ENCODE measurements at places on chromosomes 3 and 15.
A peak's percentile ranks its signal among the peaks of the same experiment; 100 is the strongest.

GRCh38 chr3:110193074-110193473, 855.7 kb upstream of the DPPA4 start:
- DNase-seq = no peak

DNA sequence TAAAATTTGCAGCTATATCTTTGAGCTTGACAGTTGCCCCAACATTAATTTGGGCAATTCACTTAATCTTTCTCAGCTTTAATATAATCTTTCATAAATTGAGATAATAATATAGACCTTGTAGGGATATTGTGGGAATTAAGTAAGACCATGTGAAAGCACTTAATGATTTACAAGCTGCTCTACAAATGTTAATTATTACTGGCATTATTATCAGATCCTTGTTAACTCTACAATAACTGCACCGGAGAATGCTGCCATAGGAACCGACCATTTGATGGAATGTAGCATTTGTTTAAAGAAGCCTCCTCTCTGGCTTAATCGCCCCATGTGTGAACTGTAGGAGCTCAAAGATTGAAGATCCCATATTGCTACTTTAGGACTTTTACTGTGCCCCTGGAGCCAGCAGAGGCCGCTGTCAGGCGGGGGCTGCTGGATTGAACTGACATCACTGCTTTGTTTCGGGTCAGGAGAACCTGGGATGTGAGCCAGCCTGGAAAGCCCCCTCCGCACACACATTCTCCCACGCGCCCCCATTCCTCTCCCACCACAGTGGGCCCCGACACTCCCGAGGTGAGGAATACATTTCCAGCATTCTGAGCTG, 154.2 kb upstream of the TNIK start:
- DNase-seq = no peak

GRCh38 chr15:78167227-78167888, 18.2 kb downstream of the IDH3A start:
- no peak for DNase-seq

DNA sequence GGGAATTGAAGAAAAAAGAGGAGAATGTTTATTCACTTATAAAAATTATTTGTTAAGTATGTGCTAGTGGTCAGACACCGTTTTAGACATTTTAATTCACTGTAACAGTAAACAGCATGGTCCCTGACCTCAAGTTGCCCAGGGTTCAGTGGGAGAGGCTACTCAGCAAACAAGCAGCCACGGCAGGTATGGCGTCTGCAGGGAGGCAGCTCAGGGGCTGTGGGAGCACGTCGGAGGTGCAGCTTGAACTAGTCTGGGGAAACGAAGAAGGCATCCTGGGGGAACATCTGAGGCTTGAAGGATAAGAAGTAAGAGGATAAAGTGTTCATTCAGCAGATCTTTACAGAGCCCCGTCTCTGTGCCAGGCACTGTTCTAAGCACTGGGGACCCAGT, 66.0 kb downstream of the CRTC3 start:
- DNase-seq = no peak

DNA sequence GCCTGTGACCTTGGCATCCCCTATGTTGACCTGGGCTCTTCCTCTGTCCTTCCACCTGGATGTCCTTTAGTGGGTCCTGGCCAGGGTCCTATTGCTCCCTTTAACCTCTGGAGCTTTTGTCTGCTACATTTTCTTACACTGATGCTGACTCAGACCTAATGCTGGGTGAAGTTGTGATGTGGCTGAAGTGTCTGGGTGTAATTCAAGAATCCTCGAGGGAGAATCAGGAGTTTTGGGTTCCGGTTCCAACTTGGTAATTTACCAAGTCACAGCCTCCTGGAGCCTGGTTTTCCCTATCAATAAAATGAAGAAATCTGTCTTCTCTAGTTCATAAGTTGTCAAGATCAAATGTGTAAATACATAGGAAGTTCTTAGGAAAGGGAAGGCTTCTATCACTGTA, 25.6 kb downstream of the CEP19 start:
- no peak for DNase-seq

- DNase-seq = no peak
Observed at GRCh38 chr3:11168881-11169805, 14.8 kb downstream of the HRH1 start.

- DNase-seq = peak; percentile 57
Observed at GRCh38 chr3:40097131-40098117, 212.1 kb upstream of the EIF1B start.

DNA sequence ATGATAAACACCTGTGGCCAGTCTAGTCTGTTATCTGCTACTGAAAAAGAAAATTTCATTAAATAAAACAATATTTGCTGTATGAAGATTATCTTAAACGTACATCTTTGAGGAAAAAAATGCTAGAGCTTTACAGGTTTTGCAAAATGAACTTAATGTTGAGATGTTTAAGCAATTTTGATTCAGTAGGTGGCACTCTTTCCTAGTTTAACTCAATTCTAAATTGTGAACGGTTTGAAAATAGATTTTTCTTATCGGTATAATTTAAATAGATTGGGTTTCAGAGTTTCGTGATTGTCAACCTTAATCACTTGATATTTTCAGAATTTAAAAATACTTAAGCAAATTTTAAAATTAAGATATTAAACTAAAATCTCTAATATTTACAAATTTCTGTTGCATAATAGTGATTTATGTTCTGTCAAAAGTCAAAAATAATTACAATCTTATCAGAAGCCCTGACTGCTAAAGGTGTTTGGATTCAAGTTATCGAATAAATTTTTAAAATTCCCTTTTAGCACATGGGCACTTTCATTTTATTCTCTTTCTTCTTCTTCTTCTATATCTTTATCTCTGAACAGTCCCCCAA, 7.0 kb upstream of the RNF111 start:
- DNase-seq = peak; percentile 27

- DNase-seq = no peak
Observed at GRCh38 chr3:149442043-149442442, 32.5 kb upstream of the TM4SF4 start.

DNA sequence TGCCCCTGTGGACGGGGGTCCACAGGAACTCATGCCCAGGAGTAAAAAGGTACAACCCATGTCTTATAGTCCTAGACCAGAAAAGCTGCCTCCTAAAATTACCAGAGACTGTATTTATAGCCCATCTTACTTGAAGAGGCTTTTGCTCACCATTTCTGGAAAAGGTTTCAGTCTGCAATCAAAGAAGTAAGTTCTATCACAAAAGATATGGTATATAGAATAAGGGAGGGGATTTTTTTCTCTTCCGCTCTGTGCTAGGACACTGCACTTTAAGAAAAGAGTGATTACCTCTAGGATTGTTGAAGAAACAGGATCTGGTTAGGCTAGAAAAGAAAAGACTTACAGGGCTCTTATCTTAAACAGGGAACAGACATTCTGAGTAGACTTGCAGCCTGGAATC, 2.6 kb downstream of the SSUH2 start:
- no peak for DNase-seq

GRCh38 chr3:6825524-6825923, 35.4 kb upstream of the GRM7 start:
- DNase-seq = no peak

GRCh38 chr15:40072216-40072990, 33.4 kb upstream of the SRP14 start:
- no peak for DNase-seq

DNA sequence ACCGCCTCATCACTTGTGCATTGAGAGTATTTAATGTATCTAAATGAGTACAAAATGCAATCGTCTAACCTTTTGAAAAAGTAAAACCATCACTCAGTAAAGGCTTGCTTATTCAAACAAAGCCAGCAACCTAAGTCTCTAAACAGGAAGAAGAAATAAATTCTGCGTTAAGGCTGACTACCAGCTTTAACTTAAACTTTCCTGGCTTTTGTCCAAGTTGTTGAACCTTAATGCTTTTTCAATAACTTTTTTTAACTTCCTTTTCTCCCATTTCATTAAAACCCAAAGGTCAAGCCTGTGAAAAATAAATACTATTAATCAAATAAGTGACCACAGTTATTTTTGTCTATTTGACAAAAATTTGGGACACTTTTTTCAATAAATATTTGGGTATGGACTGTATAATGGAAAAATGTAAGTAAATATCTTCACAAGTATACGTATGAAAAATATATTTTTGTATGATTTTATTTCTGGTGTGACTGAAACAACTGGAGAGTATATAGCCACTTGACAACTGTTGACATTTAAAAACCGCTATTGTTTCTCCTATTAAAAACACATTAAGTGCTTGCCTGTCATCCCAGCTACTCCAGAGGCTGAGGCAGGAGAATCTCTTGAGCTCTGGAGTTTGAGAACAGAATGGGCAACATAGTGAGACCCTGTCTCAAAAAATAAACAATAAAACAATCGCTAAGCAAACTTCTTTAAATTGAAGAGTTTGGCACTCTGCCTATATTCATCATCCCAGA, 2.9 kb downstream of the KLHL24 start:
- no peak for DNase-seq

DNA sequence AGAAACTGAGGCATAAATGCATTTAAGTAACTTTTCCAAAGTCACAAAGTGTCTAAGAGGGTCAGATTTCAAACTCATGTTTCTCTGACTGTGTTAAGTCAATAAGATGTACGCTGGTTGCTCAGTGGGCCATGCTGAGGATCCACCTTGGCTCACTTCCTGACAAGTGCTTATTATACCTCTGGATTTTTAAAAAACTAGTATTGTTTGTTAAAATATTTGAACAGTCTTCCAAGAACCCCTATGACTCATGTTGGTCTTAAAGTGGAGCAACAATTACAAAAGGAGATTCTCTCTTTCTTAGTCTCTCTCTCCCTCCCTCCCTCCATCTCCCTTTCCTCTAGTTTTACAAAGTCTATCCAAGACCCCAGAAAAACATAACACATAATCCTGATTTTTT, 1050.2 kb downstream of the AGBL1 start:
- peak; percentile 22 for DNase-seq

DNA sequence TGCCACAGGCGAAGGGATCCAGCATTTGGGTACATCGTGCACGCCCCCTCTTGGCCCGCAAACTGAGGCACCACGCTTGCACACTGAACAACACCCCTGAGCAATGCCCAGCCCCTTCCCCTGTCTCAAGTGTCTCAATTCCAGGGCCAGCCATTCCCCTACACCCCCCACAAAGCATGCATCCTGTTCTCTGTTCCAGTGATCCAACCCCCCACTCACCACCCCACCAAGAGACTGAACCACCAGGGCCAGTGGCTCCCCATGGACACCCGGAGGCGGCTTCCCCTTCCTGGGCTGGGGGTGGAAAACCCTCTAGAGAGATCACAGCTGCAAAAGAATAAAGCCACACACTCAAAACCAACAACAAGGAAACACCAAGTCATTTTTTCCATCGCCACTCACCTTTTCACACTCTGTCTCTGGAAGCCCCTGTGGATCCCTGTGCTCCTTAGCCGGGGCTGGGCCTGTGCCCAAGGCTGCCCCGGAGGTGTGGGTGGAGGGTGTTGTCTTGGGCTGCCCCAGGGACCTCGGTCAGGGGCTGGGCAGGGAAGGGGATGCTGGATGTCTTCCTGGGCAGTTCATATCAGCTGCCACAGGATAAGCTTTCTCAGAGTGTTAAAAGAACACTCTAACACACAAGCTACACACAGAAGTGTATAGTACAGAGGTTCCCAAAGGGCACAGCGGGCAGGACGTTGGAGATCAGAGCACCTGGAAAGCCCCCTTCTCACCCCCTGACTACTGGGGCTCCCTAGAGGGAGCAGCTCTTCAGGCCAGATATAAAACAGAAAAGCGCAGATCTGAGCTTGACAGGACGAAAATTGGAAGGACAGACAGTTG, 92.5 kb downstream of the CHSY1 start:
- no peak for DNase-seq

- DNase-seq = no peak
Observed at GRCh38 chr15:74428970-74429780, 4.6 kb downstream of the SEMA7A start.

DNA sequence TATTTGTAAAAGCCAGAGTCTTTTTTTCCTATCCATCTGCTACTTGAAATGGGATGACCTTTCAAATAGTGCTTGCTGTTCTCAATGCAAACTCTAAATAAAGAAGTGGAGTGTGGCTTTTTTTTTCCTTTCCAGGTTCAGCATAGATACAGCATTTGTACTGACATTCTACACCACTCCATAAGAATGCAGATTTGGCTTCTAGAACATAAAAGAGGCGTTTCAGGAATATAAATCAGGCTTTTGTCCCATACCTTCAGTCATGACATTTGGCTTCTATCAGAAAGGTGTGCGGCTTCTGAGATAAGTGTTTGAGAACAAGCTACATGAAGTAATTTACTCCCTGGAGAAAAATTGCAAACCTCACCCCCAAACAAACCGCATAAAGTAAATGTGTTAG, 553.1 kb downstream of the FHIT start:
- no peak for DNase-seq

DNA sequence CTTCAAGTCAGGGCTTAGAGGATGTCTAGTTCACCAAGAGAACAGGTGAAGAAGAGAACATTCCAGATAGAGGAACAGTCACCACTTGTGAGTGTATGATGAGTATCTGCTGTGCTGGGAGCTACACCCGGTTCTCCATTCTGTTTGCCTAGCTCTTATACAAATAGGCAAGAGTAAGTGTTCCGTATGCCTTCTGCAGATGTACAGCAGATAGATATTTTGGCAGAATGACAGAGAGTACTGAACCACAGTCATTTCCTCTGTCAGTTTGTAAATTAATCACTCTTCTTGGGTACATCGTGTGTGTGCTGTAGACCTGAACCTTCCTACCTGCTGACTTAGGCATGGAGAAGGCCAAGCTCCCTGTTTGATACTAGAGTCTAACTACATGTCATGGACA, 108.3 kb upstream of the CTDSPL start:
- no peak for DNase-seq

GRCh38 chr3:57556459-57557084, 498 bp downstream of the PDE12 start:
- peak; percentile 17 for DNase-seq

GRCh38 chr3:99919694-99920093, 102.0 kb downstream of the CMSS1 start:
- DNase-seq = no peak

DNA sequence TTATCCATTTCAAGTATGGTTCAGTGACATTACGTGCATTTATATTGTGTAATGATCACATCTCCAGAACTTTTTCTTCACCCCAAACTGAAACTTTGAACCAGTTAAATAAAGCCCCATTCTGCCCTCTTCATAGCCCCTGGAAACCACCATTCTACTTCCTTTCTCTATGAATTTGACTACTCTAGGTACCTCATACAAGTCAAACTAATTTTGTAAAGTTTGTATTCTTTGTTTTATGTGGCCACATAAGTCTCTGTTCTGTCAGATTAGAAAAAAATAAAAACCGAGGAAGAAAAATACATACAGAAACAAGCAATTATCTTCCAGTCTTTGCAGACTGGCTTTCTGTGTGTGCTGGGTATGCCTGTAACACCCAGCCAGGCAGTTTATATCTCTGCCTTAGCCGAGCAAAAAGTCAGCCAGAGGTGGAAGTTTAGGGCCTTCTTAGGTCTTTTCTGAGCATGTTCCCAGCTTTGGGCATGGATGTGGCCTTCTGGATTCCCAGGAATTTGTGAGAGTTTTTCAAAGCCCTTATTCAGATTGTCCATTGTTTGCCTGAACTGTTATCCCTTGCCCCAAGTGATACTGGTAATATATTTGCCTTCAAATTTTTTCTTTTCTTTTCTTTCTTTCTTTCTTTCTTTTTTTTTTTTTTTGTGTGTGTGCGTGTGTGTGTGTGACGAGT, 6.0 kb upstream of the GRAMD1C start:
- DNase-seq = peak; percentile 13
